ENCODE measurements at places on chromosomes 11 and 22.

- no peak for DNase-seq
- H3K4me1 ChIP-seq, result no peaks in the 10 kb centered on the region
- H3K36me3 ChIP-seq, result peaks cover 6% of the 10 kb centered on the region
- H3K27ac ChIP-seq, result no peak overlapping the region
- no peak overlapping the region for H3K4me3 ChIP-seq
- H3K27me3 ChIP-seq, result no peaks in the 10 kb centered on the region
These were observed 32.1 kb upstream of the PPP2R1B start for GRCh38 chr11:111798279-111798678.

DNA sequence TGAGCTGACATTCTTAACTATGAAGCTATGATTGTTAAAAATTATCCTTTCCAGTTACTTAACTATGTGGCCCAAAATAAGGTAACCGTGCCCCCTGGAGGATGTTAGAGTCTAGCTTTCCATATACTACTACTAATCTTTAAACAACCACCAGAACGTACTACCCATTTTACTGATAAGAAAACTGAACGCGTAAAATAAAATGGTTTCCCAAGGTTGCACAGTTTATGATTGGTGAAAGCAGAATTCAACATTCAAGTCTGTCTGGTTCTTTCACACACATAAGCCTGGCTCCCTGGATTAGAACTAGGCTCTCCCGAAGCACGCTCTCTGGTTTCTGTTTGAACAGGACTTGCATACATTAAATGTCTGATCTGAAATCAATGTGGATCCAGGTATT is 437.8 kb upstream of the CCDC90B start:
- H3K4me1 ChIP-seq, result no peaks in the 10 kb centered on the region
- H3K4me3 ChIP-seq, result no peak overlapping the region
- peak; percentile 9 for DNase-seq
- no peak overlapping the region for H3K27ac ChIP-seq

DNA sequence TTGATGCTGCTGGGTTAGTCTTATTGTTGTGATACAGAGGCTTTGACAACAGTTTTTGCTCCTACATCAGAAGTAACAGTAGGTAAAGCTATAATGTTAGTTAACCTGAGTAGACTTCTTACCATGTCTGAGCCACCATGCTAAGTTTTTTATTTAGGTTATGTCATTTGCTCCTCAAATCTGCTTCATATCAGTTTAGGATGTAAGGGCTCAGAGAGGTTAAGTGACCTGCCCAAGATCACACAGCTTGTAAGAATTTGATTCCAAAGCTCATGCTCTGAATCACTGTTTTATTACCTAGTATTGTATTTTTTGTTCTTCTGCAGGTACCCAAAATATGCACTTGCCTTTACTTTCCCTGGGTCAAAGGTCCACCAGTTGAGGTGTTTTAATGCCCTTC is 161.7 kb downstream of the COMMD9 start:
- H3K36me3 ChIP-seq, result no peaks in the 10 kb centered on the region
- H3K4me3 ChIP-seq, result no peak overlapping the region
- H3K27me3 ChIP-seq, result no peaks in the 10 kb centered on the region
- no peaks in the 10 kb centered on the region for H3K4me1 ChIP-seq
- no peak overlapping the region for H3K27ac ChIP-seq
- DNase-seq, result no peak

- no peak for DNase-seq
- peak overlapping the region; percentile 44 for H3K27ac ChIP-seq
- no peaks in the 10 kb centered on the region for H3K27me3 ChIP-seq
- H3K36me3 ChIP-seq, result peaks cover 59% of the 10 kb centered on the region
These were observed 39.9 kb downstream of the CD44 start for GRCh38 chr11:35178873-35179272.

GRCh38 chr11:128407962-128408361 is 179.4 kb downstream of the ETS1 start:
- no peak for DNase-seq
- no peaks in the 10 kb centered on the region for H3K36me3 ChIP-seq
- peaks cover 6% of the 10 kb centered on the region for H3K4me1 ChIP-seq
- no peak overlapping the region for H3K4me3 ChIP-seq
- H3K27me3 ChIP-seq, result no peaks in the 10 kb centered on the region

DNA sequence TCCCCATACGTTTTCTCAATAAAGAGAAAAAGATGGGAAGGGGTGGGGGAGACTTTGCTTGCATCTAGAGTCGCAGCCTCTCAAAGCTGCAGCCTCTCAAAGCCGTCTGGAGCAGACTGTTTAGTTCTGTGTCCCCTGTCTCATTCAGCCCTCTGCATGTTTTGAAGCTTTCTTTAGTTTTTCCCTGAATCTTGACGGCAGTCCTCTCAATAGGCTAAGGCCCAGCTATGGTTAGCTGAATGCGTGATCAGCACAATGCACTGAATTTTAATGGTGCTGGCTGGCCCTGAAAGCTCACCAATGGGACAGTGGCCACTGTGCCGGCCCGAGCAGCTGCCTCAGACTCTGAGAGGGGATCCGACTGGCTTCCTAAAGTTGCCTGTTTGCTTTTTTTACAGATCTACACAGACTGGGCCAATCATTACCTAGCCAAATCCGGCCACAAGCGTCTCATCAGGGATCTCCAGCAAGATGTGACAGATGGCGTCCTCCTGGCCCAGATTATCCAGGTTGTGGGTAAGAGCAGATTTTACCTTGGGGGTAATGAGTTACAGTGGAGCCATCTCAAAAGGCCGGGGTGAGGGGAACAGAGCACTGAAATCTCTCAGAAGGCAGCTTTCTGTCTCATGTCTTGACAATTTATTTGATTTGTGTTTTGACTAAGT is 119.6 kb downstream of the NAV2 start:
- H3K27ac ChIP-seq, result no peak overlapping the region
- no peak for DNase-seq
- no peaks in the 10 kb centered on the region for H3K27me3 ChIP-seq
- H3K36me3 ChIP-seq, result no peaks in the 10 kb centered on the region
- H3K4me1 ChIP-seq, result no peaks in the 10 kb centered on the region

DNA sequence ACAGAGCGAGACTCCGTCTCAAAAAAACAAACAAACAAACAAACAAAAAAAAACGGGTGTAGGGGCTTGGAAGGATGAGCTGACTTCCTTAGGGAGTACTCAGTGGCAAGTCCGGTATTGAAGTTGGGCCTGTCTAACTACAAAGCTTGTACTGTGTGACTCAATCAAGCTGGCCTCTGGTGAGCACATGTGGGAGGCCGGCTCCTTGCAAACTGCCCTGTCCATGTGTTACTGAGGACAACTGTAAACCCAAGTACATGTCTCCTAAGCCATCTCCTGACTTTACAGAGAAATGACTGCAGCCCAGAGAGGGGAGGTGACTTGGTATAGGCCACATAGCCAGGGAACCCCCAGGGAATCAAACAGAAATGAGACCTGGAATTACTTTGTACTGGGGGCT is 11.6 kb downstream of the RIBC2 start:
- no peak overlapping the region for H3K27ac ChIP-seq
- H3K4me1 ChIP-seq, result no peaks in the 10 kb centered on the region
- no peak overlapping the region for H3K4me3 ChIP-seq
- no peak for DNase-seq

DNA sequence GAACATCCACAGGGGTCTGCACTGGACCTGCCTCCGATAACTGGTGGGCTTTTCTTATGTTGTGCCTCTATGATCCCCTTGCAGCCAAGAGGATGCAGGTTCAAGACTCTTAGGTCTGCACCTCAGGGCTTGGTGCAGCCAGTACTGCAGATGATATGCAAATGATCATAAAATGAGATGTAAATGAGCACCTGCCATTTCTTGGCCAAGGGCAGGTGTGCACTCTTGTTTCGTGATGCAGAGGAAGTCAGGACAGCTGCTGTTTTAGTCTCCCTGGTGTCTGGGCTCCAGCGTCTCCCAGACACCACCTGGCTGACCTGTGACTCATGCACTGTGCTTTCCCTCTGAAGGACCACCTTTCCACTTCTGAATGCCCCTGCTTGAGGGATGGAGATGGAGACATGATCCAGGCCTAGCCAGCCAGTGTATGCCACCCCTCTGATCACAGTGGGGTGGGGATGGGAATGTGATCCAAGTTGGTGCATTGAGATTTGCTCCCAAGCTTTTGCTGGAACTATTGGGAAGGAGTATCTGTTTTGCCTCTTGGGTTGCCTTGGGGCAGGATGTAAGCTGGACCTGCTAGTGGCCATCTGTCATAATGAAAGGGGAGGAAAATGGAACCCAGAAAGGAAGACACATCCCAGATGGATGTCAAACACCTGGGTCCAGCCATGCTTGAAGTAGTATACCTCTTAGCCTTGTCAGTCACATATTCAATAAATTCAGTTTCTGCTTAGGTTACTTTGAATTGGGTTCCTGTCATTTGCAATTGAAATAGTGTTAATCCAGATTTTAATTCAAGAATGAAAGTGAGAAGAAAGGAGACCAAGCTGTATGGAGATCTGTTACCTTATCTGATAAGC is 3.3 kb upstream of the KCNJ11 start:
- H3K36me3 ChIP-seq, result no peaks in the 10 kb centered on the region
- peaks cover 5% of the 10 kb centered on the region for H3K4me1 ChIP-seq
- no peak overlapping the region for H3K27ac ChIP-seq

DNA sequence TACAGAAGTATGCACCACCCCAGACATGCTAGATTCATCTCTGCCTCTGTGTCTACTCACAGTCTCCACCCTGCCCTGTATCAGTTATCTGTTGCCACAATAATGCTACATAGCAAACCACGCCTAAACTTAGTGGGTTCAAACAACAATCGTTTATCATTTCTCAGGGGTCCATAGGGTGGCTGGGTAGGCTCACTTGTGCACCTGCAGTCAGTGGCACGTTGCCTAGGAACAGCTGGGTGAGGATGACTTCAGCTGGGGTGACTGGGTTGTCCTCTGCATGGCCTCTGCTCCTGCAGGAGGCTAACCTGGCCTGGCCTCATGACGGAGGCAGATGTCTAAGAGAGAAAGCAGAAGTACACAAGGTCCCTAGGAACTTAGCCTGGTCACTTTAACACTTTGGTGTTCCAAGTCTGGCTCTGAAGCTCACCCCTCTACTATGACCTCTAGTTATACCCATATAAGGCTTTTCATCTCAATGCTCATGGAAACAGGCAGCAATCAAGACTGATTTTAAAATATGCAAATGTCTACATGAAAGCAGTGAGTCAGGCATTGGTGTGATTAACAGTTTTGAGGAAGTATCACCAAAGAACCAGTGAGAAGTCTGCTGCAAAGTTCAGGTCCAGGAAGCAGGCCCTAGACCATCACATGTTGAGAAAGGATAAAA is 10.7 kb downstream of the OLFML1 start:
- H3K27me3 ChIP-seq, result peaks cover 4% of the 10 kb centered on the region
- H3K36me3 ChIP-seq, result no peaks in the 10 kb centered on the region
- no peaks in the 10 kb centered on the region for H3K4me1 ChIP-seq

GRCh38 chr22:16601437-16602223 is 9.0 kb upstream of the CCT8L2 start:
- no peak overlapping the region for H3K27ac ChIP-seq
- no peak overlapping the region for H3K4me3 ChIP-seq
- no peak for DNase-seq

GRCh38 chr11:2218031-2218633 is 46.5 kb upstream of the TH start:
- H3K4me1 ChIP-seq, result peaks cover 24% of the 10 kb centered on the region
- H3K36me3 ChIP-seq, result no peaks in the 10 kb centered on the region
- H3K4me3 ChIP-seq, result no peak overlapping the region

- no peak overlapping the region for H3K27ac ChIP-seq
- H3K27me3 ChIP-seq, result no peaks in the 10 kb centered on the region
- H3K4me1 ChIP-seq, result no peaks in the 10 kb centered on the region
These were observed 56.1 kb upstream of the GRIK4 start for GRCh38 chr11:120455487-120455886.

DNA sequence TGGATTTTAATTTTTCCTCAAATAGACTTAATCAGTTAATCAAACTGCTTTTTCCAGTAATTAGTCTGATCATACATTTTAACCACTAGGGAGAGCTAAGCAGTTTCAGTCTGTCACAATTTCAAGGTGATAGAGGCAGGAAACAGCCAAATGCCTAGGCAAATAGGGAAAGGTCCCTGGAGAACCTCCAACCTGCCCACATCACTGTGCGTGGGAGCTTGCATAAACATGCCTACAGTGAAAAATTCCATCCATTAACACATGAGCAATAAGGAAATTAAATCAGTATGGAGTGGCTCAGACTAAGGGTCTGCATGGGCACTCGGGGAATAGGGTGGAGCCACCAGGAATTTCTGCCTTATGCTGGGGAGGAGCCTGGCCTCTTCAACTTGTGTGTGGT is 74.6 kb downstream of the AASDHPPT start:
- H3K27ac ChIP-seq, result no peak overlapping the region
- no peaks in the 10 kb centered on the region for H3K27me3 ChIP-seq

DNA sequence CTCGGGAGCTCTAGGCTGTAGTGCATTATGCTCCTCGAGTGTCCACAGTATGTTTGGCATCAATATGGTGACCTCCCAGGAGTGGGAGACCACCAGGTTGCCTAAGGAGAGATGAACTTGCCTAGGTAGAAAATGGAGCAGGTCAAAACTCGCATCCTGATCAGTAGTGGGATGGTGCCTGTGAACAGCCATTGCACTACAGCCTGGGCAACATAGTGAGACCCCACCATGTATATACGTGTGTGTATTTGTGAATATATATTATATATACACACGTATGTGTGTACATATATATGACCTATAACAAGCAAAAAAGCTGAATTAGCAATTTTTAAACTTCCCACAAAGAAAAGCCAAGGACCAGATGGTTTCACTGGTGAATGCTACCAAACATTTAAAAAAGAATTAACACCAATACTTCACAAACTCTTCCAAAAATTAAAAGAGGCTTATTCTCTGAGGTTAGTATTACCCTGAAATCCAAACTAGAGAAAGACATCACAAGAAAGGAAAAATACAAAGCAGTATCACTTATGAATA is 97.4 kb downstream of the RNF169 start:
- H3K27ac ChIP-seq, result no peak overlapping the region
- no peak for DNase-seq

All from CD4-positive, alpha-beta memory T cell (primary cell).